Left forelimb (tissue), 1 donor: ENCODE measurements at places on chromosomes 16 and 17.

DNA sequence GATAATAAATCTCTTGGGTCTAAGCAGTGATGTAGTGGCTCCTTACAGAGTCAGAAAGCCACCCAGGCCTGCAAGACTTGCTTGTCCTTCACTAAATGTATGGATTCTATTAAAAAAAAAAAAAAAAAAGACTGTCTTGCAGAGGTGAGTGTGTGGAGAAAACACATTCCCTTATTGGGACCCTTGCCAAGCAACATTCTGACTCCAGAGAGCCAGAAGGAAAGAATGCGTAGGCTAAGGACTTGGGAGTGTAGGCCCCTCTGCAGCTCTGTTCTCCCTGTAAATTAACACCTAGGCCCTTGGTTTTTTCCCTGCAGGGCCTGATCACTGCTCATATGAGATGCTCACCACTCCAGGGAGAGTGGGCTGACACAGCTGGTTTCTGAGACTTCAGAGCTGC, 17.8 kb downstream of the SCPEP1 start:
- no peak for DNase-seq

DNA sequence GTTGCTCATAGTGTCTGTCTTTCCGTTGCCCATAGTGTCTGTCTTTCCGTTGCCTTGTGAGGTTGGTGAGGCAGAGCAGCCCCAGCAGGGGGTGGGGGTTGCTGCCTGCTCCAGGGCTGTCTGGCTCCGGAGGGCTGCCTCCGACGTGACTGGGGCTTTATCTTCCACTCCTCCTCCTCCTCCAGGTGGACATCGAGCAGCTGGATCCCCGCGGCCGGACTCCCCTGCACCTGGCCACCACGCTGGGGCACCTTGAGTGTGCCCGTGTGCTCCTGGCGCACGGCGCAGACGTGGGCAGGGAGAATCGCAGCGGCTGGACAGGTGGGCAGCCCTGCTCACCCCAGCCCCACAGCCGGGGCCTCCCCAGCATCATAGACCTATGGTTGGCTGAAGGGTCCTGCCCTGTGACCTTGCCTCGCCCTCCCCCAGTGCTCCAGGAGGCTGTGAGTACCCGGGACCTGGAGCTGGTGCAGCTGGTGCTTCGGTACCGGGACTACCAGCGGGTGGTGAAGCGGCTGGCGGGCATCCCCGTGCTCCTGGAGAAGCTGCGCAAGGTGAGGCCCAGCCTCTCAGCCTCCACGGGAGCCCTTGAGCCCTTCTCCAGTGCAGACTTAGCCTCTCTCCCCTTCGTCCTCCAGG, 14.7 kb downstream of the ANKRD13B start:
- no peak for DNase-seq

DNA sequence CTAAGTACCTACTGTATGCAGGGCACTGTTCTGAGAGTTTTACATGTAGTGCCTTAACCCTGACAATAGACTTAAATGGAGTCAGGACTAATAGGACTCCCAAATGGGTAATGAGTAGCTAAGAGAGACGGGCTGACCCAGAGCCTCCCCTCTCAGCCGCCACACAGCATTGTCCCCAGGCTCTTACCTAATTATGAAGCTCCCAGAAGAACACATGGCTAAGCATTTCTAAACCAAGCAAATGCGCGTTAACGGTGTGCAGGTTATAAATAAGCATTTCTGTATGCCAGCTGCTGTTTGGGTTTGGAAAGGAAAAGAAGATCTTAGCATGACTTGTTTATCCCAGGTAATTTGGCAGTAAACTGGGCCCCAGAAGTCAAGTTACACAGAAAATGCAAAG, 14.3 kb downstream of the KATNIP start:
- DNase-seq = no peak

DNA sequence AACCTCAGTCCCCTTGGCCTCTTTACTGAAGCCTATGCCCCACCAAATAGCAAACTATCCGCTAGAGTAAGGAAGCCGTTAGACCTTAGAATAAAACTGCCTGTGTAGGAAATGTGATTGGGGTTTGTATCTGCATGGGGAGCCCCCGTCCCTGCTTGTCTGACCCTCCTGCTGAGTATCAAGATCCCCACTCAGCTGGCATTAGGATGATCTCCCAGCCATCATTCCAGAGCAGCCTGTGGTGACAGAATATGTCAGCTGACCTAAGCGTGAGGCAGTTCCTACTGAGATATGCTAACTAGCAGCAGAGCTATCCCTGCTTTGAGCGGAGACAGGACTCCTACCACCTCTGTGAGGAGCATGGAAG, 645 bp upstream of the GFOD2 start:
- no peak for DNase-seq

DNA sequence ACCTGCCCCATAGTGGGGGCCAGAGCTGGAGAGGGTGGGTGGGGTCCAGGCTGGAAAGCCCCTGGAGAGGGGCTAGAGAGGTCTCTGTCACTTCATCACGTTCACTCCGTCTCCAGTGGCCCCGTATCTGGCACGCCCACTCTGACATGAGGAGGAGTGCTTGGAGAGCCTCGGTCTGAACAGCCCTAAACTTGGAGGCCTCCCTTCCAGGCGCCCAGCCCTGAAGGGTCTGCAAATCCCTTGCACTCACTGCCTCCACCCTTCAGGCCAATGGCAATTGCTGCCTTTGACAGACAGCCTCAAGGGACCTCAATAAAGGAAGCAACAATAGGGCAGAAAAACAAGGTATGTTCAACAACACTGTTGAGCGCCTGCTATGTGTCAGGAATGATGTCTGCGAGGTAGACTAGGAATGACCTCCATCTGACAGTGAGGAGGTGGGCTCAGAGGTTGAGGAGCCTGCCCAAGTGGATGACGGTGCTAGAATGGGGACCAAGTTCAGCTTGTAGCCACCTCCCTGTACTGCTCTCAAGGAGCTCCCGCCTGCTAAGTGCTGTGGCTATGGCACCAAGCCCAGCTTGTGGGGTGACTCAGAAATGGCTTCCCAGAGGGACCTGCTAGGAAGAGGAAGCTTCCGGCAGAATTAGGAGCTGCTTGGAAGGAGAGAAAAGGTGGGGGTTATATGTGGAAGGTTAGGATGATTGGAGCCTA, 2.9 kb upstream of the EPX start:
- DNase-seq = no peak

DNA sequence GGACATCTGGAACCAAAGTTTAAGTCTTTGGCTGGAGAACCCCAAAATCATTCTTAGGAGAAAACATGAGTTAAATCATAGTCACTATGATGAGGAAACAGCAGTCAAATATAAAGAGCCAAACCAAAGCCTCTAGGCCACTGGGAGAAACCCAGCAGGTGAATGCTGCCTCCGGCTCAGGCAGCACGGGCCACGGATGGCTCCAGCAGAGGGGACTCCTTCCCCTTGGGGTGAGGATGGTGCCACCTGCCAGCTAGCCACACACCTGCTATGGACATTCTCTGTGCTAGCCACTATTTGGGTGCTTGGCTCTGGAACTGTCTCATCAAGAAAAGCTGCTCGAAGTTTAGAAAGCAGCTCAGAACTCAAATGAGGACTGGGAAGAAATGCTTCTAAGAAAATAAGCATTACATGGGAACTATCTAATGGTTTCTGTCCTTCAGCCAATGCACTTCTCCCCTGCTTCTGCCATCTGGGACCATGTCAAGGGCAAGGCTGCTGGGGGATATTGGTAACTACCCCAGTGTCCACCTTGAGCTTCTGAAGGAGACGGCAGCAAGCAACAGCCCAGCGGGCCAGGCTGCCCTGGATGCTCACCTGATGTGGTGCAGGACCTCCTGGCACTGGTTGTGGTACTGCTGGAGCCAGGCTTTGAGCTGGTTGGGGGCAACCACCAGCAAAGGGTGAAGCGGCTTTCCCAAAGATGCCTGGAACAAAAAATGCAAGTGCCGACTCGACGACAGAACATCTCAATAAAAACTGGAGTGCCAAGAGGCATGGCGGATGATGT, 22.5 kb downstream of the ELAC2 start:
- DNase-seq = peak; percentile 45

DNA sequence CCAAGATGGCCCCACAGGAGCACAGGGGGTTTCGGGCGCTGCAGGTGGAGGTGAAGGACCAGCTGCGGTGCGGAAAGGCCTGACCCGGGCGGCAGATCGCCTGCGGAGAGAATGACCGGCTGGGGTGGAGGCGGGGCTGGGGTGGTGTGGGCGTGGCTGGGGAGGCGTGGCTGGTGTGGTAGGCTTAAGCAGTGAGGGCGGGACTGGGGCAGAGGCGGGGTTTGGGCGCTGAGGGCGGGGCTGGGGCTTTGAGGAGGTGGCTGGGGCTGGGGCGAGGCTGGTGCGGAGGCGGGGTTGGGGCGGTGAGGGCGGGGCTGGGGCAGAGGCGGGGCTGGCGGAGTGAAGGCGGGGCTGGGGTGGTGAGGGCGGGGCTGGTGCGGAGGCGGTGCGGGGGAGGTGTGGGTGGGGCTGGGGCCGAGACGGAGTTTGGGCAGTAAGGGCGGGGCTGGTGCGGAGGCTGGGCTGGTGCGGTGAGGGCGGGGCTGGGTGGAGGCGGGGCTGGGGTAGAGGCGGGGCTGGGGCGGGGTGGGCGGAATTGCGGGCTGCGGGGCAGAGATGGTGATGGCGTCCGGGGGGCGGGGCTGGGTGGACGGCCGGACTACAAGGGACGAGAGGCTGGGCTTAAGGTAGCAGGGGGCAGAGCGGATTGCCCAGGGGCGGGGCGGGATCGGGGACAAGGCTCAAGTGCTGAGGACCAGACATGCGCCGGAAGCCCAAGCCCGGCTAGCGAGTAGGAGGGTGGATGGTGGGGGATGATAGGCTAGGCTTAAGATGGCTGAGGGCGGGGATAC, 9.9 kb upstream of the GSDMA start:
- peak; percentile 97 for DNase-seq

GRCh38 chr17:64466019-64466735, 17.3 kb downstream of the MILR1 start:
- no peak for DNase-seq
